Kasumi-1 (cell line): ENCODE measurements at places on chromosomes 6 and 20.

DNA sequence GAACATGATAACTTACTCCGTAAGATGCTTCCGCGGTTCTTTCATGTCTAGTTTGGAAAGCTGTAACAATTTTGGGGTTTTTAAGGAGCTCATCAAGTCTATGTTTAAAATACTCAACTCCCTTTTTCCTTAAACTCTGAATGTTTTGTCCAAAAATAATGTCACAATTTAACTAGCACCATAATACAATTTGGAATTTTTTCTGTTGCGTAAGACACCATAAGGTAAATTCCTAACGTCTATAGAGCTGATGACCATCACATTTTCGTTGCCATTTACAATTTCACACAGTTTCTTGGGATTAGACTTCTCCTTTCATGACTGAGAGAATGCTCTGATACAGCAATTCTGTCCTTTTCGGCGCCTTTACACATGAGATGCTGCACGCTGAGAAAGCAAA lies 26.7 kb upstream of the FOXF2 start:
- DNase-seq, result no peak

DNA sequence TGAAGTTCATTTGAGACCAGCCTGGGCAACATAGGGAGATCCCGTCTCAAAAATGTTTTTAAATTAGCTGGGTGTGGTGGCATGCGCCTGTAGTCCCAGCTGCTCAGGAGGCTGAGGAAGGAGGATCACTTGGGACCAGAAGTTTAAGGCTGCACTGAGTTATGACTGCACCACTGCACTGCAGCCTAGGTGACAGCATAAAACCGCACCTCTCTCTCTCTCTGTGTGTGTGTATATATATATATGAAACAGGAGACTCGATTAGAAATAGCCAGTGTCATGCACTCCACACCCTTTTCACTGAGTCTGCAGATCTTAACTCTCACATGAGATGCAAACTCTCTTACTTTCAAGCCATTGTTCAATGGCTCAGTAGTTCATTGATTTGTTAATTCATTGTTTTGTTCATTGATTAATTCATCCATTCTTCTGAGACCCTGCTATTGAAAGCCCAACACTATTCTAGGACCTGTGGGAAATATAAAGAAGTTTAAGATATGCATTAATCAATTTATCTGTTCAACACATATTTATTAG lies 52.4 kb upstream of the MRPS10 start:
- no peak for DNase-seq

DNA sequence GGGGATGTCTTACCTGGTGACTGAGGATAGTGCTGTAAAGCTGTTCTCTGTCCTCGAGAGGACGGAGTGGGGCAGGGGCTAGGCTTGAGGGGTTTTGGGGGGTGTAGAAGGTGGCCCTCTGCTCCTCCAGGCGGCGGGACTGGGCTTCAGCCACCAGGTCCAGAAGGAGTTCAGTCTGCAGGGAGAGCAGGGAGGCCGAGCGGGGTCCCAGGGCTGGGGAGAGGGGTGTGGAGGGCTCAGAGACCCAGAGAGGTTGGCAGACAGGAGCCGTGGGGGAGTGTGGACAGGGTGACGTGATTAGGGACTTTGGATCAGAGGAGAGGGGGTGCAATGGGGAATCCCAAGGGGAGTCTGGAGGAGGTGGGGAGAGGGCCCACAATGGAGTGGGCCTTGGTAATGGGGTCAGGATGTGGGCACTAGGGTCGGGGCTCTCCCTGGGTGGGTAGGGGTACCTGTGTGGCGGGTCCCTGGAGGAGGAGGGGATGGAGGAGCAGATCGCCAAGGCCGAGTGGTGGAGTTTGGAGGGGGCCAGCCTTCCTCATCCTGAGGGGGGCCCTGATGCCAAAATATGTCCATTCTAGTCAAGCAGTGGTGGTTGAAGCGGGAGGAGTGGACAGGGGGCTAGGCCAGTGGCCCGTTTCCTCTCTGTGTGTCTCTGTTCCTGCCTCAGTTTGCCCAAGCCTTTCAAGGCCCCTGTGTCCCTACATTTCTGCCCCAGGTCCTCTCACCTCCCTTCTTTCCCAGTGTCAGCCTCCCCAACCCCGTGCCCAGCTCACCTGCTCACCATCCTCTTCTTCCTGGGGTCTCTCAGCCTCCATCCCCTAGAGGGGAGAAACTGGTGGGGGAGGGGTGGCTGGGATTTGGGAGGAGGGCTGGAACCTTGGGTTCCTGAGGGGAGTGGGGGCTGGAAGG lies 491 bp downstream of the GPSM3 start:
- DNase-seq, result no peak

DNA sequence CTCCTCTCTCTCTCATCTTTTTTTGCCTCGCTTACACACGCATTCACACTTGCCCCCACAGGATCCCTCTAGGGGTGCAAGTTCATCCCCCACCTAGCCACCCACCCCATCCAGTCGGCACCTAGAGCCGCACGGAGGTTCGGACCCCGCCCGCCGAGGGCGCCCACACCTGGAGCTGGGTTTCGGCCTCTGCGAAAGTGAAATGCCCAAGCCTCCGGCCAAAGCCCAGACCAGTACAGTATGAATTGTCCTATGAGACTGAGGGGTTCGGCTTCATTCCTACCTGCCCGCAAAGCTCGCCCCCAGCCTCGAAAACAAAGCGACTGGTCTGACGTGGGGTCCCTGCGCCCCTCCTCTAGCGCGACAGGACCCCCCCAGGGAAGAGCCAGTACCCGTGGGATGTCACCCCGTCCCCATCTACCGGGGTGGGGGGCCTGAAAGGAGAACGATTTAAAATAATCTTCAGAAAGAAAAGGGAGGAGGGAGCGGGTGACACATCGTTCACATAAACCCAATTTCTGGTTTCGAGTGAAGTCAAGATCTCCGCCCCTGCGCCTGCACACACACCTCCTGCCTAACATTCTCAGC lies 1.5 kb downstream of the TFAP2A start:
- DNase-seq, result no peak

DNA sequence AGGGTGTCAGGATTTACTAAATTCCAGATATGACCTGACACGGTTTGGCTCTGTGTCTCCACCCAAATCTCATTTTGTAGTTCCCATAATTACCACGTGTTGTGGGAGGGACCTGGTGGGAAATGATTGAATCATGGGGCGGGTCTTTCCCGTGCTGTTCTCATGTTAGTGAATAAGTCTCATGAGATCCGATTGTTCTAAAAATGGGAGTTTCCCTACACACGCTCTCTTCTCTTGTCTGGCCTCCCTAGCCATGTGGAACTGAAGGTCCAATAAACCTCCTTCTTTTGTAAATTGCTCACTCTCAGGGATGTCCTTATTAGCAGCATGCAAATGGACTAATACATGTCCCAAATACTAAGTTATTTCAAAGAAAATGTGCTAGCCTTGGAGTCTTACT lies 121.1 kb downstream of the CENPW start:
- no peak for DNase-seq

DNA sequence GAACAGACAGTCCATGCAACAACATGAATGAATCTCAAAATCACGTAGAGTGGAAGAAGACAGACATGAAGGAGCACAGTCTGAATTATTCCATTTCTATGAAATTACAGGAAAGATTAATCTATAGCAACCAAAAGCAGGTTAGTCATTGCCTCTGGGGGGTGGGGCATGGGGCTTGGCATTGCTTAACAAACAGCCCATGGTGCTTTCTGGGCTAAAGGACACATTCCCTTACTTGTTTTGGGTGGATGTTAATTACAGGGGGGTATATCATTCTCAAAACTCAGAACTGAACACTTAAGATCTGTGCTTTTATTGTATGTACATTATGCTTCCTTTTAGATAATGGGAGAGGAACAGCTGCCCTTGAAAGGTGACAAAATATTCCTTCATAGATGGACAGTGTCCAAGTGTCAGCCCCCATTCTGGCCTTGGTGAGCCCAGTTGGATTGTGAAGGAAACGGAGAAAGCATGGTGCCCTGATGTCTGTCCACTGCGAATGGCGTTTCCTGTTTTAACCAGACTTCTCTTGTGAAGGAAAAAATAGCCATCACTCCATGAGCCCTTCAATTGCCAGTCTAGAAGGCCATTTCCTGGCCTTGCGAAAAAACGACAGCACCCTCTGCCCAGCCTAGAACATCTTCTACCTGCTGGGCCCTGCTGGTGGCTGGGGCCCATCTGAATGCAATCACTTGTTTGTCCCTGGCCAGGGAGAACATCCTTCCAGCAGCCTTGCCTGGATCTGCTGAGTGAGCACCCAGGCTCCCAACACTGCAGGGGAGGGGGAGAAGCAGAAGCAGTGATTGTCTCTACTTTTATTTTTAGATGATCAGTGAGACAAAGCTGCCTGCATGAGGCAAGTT lies 179.7 kb downstream of the BCAS1 start:
- DNase-seq, result no peak

- no peak for DNase-seq
Observed at GRCh38 chr6:140073456-140073855, 699.0 kb upstream of the CITED2 start.

DNA sequence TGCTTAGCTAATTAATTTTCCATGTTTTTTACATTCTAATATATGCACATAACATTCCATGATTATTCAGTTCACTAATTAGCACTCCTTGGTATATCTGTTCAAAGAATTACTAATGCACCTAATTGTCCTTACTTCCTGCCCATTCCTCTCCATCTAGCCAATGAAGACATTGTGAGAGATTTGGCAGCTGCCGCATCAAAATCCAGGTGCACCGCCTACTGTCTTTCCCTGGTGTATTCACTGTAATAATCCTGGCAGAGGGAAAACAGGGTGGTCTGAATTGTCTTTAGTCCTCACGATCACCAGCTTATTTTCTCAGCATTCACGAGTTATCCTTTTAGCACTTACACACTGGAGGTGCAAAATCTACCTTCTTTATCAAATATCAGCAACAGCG lies 61.0 kb upstream of the SCGN start:
- DNase-seq, result no peak

DNA sequence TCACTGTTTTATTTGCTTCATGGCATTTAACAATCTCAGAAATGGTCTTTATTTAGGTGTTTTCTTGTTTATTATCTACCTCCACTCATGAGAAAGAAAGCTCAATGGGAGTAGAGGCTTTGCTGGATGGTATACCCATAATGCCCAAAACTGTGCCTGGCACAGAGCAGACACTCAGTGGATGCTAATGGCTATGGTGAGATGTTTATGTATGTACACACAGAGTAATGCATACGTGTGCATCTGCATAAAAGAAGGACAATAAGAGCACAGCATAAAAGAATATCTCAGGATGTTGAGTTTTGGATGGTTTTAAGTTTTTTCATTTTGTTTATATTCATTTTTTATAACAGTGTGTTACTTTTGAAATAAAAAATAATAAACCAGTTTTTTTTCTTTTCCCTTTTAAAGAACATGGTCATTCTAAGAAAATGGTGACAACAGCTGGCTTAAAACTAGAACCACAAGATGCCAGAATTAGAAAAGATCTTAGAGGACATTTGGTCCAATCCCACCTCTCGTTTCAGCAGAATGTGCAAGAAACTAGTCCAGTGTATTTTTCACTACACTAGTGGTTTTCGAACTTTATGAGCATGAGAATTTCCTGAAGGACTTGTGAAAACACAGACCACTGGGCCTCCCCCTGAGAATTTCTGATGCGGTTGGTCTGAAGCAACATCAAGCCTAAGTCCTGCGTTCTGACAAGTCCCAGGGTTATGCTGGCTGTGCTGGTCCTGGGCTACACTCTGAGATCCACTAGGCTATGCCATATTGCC lies 131.9 kb downstream of the FYN start:
- no peak for DNase-seq

DNA sequence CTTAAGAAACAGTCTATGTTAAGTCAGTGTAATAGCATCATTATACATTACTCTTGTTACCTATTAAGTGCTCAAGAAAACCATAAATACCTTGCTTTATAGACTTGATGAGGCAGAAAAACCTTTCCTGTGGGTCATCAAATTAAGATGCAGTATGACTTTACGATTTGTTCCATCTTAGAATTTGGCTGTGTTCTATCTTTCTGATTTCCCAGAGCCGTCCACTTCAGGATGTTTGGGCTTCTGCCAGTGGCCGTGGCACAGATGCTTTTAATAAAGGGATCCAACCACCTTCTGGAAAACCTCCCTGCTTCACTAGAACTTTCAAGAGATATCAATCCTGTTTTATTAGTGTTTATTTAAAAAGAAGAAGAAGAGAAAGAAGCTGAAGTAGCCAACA lies 71.2 kb downstream of the PDE7B start:
- DNase-seq, result no peak

DNA sequence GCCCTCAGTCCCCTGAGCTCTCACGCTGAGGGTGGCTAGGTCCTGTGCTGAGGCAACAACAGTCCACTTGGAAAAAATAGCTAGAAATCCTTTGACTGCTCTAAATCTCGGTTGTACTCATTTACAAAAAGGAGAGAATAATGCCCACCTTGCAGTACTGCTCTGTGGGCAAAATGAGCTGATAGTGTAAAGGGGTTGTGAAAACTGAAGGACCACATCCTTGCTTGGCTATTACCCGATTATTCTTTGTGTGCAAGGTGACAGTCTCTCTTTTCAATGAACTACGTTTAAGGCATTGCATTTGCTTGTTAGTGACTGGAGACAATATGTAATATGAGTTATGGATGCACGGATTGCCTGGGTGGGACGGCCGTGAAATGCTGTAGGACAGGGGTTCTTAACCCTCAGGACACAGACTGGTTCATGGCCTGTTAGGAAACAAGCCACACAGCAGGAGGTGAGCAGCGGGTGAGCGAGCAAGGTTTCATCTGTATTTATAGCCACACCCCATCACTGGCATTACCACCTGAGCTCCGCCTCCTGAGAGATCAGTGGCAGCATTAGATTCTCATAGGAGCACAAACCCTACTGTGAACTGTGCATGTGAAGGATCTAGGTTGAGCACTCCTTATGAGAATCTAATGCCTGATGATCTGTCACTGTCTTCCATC lies 14.6 kb downstream of the SAMD3 start:
- no peak for DNase-seq

DNA sequence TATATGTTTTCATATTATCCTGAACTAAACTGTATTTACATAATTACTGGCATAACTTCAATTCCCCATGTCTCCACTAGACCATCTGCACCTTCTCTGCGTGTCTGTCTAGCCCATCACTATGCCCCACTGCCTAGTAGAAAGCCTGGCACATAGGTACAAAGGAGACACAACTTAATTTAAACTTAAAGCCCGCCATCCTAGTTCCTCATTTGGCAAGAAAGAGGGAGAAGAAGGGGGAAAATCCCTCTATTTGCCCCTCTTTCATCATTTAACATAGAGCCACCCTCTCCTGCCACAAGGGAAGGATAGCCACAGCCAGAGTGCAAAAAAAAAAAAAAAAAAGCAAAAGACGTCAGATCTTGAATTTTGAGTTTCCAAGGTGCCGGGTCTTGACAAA lies 1.8 kb downstream of the PKIG start:
- no peak for DNase-seq

- no peak for DNase-seq
Observed at GRCh38 chr6:107600121-107600520, 110.2 kb downstream of the SOBP start.

DNA sequence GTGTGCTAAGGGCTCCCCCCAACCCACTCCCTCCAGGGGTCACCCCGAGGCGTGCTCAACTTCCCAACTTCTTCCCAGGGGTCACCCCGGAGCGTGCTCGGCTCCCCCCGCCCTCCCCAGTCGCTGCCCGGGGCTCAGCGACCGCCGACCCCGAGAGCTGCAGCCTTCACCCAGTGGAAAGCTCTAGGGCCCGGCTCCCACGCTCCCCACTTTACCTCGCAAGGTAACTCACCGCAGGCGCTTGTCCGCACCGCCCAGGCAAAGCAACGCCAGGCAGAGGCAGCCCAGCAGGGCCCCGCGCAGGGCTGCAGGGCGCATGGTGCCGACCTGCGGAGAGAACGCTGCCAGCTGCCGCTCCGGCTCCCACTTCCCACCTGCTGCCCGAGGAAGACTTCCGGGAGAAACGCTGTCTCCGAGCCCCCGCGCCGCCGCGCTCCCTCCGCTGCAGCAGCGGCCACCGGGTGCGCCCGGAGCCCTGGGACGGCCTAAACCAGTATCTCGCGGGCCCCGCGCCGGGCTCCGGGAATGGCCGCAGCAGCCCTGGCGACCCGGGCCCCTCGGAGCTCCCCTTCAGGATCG lies 396 bp downstream of the RNASET2 start:
- no peak for DNase-seq
